NCI-H526 (cell line): ENCODE measurements at places on chromosomes 16 and 17.

DNA sequence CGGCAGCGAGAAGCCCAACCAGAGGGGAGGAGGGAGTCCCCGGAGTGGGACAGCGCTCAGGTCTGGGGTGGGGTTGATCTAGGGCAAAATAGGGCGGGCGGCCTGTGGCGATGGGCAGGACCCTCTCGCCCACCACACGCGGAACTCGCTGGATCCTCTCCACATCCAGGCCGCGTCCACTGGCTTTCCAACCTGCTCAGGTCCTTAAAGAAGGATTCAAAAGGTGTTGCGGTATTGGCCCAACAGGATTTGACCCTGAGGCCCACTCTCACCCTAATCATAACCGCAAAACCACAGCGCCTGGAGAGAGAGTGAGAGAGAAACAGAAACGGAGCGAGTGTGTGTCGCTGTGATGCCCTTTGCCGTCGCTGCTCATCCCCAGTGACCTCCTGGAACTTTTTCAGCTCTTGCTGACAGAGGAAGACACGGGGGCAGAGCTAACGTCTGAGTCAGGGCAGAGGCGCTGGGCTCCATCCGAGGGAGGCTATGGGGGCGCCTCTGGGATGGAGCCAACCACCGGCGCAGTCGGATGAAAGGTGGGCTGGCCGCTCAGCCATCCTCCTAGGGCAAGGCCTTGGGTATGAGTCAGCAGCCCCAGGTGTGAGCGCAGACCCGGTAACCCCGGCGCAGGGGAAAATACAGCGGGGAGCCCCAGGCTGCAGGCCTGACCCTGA is 16.7 kb upstream of the OR1F1 start:
- no peak for DNase-seq

GRCh38 chr17:49914096-49914490 is 54.9 kb upstream of the DLX4 start:
- DNase-seq, result no peak

- no peak for DNase-seq
Observed at GRCh38 chr17:14737984-14738651, 437.2 kb downstream of the HS3ST3B1 start.

DNA sequence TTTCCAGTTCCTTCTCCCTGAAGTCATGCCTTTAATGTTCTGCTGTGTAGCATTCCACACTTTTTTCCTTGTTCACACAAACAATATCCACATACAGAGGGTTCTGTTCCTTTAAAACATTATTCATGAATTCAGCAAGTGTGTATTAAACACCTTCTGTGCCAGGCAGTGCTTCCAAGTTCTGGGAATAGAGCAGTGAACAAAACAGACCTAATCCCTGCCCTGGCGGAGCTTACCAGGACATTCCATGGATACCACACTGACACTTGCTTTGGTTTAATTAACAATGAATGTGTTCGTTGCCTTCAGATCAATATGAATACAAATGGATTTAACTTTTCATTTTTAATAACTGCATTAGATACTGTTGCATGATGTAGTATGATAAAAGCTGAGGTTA is 57.9 kb upstream of the CLEC19A start:
- DNase-seq, result no peak

- peak; percentile 64 for DNase-seq
Observed at GRCh38 chr16:85461814-85462713, 151.1 kb upstream of the GSE1 start.

GRCh38 chr16:64880994-64881393 is 240.9 kb downstream of the CDH11 start:
- no peak for DNase-seq

DNA sequence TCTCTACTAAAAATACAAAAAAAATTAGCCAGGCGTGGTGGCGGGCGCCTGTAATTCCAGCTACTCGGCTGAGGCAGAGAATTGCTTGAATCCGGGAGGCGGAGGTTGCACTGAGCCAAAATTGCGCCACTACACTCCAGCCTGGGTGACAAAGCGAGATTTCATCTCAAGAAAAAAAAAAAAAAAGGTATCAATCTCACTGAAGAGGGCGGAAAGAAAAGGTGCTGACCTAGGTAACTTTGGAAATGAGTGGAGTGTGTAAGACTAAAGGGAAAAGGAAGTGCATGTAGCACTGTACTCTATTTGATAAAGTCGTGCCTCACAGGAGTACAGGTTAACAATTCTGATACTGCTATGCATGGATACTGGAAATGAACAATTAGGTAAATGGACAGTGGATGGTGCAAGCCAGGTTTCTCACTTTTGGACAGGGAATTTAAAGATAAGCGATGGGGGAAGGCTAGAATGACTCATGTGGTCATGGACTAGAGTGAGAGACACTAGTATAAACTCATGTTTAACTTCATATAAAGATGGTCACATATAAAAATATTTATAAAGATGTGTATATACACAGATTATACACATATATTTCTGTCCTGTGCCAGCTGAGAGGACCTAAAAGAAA is 142.9 kb downstream of the CDK5R1 start:
- DNase-seq, result no peak

DNA sequence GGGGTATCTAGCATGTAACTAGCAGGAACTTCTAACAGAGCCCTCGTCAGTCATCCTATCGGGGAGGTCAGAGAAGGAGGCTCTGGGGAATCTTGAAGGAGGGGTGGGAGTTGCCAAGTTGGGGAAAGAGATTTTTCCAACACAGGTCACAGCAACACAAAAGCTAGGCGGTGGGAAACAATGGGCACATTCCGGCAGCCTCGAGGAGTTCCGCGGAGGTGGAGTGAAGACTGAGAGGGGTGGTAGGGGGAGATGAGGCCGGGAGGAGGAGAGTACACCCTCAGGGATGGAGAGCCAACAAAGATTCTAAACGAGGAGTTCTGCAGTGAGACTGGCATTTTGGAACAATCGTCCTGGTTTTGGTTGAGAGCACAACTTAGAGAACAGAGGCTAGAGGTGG is 13.5 kb upstream of the CALB2 start:
- DNase-seq, result no peak

DNA sequence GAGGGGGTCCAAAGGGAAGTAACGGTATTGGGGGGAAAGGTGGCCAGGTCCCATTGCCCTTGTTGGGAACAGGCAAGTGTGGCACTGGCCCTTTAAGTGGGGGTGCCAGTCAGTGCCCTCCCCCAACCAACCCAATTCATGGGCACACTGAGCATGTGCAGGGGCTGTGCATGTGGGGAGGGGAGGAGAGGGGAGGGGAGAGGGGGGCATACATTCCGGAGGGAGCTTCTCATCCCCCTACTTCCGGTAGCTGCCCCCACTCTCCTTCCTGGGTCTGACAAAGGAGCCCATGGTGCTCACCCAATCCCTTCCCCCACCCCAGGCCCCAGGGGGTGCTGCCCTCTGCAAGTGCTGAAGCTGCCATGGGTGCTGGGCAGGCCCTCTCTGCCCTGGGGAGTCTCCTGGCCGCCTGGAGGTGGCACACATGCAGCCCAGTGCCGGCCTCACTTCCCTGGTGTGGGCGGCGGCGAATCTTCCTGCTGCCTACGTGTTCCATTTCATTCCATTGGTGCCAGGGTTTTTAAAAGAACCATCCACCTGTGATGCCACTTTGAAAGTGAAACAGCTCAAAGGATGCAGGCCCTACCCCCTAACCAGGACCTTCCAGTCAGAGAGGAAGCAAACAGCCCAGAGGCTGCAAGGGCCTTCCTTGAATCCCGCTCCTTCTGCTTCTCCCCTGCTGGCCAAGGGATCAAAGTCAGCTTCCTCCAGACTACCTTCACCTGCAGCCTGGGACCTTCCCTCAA is 11.0 kb downstream of the HEXIM2 start:
- DNase-seq, result peak; percentile 8

DNA sequence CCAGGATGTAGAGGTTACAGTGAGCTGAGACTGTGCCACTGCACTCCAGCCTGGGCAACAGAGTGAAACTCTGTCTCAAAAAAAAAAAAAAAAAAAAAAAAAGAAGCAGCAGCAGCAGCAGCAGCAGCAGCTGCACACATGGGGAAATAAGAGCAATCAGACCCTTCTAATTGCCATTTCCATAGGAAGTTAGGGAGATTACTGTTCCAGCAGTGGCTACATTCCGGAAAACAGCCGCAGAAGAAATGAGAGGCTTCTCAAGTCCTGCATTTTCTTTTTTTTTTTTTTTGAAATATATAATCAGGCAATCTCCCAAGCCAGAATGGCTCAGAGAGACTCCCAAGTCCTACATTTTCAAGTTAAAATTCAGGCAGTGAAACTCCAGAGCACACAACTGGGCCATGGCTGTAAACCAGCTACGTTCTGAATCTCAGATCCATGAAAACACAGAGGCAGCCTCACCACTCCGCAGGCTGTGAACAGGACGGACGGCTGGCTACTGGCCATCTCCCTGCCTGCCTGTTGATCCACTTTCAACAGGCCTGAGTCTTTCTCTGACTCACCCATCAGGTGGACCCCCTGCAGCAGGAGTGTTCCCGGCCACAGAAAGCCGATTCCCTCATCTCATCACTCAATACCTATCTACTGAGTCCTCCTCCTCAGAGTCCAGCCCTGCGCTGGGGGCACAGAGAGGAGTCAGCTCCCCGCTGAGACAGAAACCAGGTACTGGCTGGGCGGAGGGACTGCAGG is 15.0 kb downstream of the TRPV1 start:
- DNase-seq, result no peak

GRCh38 chr17:81513753-81514488 is 1.3 kb upstream of the ACTG1 start:
- DNase-seq, result peak; percentile 89

- no peak for DNase-seq
Observed at GRCh38 chr16:29891525-29892457, 7.6 kb downstream of the SEZ6L2 start.

DNA sequence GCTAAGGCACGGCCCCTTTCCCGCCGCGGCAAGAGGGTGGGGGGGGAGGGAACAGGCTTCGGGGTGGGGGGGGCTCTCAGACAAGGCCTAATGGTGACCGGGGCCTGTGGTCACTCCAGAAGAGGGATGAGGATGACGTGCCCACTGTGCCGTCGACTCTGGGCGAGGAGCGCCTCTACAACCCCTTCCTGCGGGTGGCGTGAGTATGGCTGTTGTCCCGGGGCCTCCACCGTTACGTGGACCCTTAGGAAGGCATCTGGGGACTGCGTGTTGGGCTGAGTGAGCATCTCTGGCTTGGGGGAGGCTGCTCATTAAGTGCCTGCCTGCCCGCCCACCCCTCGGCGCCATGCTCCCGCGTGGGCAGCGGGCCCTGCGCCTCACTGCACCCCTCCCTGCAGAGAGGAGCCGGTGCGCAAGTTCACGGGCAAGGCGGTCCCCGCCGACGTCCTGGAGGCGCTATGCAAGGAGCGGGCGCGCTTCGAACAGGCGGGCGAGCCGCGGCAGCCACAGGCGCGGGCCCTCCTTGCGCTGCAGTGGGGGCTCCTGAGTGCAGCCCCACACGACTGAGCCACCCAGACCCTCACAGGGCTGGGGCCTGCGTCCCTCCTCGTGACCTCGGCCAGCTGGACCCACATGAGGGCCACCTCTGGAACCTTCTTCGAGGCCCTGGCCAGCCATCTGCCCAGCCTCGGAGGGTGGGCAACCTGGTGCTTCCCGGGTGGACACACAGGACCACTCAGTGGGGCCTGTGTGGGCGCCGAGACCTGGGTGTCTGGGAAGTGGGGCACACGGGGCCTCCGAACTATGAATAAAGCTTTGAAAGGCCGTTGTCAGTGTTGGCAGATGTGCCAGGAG is 2.2 kb downstream of the HAGHL start:
- no peak for DNase-seq

GRCh38 chr17:60039114-60039846 is 39.4 kb downstream of the HEATR6 start:
- no peak for DNase-seq

DNA sequence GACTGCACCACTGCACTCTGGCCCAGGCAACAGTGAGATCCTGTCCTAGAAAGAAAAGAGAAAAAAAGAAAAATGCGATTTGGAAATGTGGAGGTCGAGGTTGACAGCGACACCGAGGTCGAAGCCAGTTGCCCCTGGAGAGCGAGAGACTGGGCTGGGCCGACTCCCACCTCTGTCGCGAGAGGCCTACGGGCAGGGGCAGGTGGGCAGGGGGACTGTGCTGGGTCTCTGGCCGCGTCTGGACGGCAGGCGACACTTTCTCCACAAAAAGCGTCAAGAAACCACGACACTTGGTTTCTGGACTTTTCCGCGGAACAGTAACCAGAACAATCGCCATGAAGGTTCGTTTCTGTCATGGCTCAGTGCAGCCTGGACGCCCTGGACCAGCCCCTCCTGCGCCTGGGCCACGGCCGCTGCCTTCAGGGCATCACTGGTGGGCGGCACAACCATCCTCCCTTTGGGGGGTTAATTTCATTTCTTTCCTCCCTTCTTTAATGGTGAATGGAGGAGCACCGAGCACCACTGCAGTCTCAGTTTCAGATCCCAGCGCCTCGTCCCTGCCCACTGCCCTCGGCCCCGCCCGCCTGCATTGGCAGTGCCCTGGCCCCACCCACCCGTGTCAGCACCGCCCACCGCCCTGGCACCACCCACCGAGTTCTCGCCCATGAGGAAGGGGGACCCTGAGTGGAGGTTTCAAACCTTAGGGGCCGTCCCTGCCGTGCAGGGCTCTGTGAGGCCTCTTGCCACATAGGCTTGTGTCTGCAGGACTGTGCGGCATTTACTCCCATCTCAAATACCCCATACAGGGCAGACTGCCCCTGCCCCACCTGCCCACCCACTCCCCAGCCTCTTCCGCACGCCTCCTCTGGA is 18.5 kb upstream of the CDH15 start:
- DNase-seq, result no peak

DNA sequence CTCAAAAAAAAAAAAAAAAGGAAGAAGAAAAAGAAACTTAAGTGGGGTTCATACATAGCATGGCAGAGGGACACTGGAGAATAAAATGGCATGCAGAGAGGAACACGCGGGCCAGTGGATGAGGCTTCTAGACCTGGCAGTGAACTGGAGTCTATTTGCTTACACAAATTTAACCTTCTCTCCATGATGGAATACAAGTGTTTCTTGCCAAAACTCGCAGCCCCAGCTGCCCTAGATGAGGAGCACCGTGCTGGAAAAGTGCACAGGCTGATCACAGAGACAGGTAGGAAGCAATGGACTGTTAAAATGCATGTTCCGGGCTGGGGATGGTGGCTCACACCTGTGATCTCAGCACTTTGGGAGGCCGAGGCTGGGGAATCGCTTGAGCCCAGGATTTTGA is 9.3 kb downstream of the SSTR2 start:
- DNase-seq, result no peak

- peak; percentile 46 for DNase-seq
Observed at GRCh38 chr17:81302861-81303333, 7.8 kb upstream of the SLC38A10 start.

DNA sequence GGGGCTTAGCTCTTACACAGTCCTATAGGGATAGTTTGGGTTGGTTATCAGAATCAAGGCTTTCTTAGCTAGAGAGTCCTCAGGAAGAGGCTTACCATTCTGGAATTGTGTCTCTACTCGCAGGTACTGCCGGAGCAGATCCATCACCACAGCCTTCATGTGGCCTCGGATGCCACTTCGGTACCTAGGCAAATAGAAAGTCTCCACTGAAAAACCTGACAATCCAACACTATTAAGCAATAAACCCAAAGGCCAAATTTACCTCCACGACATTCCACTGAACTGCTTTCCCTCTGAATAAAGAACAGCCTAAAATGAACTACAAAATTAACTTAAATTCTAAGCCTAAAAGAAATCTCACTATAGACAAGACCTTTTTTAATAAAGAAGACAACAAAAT is 135.4 kb upstream of the C17orf78 start:
- DNase-seq, result no peak

- no peak for DNase-seq
Observed at GRCh38 chr17:61409301-61410112, 9.9 kb downstream of the TBX2 start.

- DNase-seq, result no peak
Observed at GRCh38 chr17:66445229-66445628, 142.8 kb downstream of the PRKCA start.

- DNase-seq, result no peak
Observed at GRCh38 chr17:57285701-57286100, 29.4 kb downstream of the MSI2 start.
